Natural killer cell treated with Interleukin-12 subunit alpha and Interleukin-12 subunit beta and Interleukin-15 and Interleukin-18, amount 100 ng/mL, for 72 hours (primary cell): ENCODE measurements at places on chromosomes 5 and 9. TPM values are rescaled to one million over a fixed set of nuclear protein-coding genes. Genes with fewer than 3 reads are reported as not detected.

DNA sequence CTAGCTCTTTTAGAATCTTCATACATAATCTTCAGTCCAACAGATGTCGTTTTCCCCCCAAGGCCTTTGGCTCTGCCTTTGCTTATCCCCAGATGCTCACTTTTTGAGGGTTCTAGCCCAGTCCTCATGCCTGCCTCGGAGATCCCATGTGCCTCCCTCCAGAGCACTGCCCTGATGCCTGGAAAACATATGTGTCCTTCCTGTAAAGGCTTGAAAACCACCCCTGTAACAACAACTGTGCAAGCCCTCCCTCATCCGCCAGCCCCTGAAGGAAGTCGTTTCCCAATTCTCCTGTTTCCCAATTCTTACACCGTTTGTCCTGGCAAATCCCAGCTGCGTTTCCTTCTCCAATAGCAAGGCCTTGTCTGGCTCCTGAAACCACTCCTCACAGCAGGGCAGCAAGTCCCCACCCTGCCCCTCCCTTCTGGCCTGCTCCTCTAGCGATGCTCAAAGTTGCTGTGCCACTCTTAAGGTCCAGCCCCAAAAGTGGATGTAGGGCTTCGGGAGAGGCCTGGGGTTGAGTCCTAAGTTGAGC lies 52.2 kb downstream of the SLC36A1 start:
- DNase-seq, result no peak

Gene OBP2B
- total RNA-seq, result not detected

GRCh38 chr9:38154501-38155421 lies 85.7 kb upstream of the SHB start:
- no peak for DNase-seq

DNA sequence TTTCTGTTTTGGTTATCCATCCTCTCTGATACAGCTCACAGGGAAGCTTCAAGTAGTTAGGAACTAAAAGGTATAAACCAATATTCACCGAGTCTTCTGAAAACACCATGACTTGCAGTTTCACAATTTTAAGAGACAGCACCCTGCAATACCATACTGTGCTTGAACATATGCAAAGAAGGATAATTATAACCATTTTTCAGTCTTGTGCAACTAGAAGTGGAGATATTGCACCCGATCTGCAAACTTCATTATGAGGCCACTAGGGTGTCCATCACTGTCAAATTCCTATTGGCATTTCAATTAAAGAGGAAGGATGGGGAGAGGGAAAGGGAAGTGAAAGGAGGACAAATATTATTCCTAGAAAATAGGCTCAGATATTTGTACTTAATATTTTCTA lies 32.4 kb upstream of the CEP120 start:
- DNase-seq, result no peak

Gene GLDC
- total RNA-seq, result 1.4 TPM

GRCh38 chr5:36640949-36641348 lies 34.5 kb downstream of the SLC1A3 start:
- no peak for DNase-seq

Gene ZDHHC11
- 8.1 TPM for total RNA-seq

DNA sequence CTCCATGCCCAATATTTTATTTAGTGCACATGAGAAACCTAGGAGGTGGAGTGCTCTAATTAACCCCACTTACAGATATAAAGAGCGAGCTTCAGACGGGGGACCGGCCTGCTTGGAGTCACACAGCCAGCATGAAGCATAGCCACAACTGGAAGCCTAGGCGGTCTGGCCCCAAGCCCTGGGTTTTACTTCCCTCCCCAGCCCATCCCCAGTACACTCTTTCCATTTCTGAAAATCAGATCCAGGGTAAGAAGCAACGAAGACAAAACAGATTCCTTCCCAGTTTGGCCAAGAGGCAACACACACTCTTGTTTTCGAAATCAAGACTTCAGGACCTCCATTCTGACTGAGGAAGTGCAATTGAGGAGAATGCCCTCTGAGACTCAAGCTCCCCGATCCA lies 27.1 kb downstream of the KCNMB1 start:
- no peak for DNase-seq

Gene MARCOL
- total RNA-seq, result not detected

Gene NMUR2
- not detected for total RNA-seq
